NK-92 treated with Interleukin-12 subunit alpha and Interleukin-12 subunit beta, amount 100 ng/mL, for 24 hours (cell line): ENCODE measurements at places on chromosomes 5 and 9.

DNA sequence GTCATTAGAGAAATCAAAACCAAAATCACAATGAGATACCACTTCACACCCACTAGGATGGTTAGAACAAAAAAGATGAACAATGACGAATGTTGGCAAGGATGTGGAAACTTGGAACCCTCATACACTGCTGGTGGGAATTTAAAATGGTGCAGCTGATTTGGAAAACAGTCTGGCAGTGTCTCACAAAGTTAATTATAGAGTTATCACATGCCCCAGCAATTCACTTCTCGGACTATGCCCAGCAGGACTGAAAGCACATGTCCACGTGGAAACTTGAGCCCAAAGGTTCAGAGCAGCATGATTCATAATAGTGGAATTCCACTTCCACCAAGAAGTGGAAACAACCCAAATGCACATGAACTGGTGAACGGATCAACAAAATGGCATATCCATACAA is 85.0 kb upstream of the HRH2 start:
- no peak for DNase-seq

GRCh38 chr5:113682497-113683136 is 169.1 kb downstream of the YTHDC2 start:
- no peak for DNase-seq

DNA sequence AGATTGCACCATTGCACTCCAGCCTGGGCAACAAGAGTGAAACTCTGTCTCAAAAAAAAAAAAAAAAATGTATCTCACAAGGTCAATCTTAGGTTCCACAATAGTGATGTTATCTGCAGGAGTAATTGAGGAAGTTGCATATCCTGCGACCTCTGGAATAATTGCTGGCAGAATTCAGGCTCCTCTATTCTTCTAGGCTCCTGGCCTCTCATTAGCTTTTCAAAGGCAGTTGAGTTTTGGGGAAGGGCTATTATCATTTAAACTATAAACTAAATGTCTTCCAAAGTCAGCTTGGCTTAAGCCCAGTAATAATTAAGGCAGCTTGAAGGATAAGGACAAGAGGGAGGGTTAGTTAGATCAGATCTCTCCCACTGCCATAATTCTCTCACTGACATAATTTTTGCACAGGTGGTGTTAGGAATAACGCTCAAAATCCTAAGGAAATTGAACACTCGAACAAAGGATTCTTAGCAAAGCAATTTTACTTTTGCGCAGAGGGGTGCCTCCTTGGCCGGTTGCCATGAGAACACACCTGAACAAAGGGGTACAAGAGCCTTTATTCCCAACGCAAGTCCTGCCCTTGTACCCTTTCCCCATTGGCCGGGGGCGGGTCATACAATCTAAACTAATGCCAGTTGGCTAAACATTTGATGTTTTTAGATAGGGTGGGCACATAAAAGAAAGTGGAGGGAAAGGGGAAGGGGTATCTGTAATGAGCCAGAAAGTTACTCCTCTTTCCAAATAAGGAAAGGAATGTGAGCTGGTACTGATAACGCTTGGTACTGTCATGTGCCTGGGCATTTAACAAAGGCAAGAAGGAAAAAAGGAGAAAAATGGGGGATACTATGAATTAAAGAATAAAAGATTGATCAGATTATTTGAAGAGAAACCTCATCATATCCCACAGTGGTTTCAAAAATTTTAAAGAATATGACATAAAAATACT is 106.4 kb upstream of the CCNG1 start:
- DNase-seq: no peak

DNA sequence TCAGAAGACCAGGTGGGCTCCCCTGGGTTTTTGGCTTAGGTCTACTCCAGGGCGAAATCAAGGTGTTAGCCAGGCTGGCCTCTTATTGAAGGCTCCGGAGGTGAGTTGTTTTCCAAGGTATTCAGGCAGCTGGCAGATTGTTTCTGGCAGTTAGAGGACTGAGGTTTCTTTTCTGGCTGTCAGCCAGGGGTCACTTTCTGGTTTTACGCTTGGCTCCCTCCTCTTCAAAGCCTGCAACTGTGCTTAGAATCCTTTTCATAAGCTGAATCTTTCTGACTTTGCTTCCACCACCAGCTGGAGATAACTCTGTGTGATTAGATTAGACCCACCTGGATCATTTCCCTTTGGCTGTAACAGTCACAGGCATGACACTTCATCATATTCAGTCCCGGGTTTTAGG is 24.6 kb downstream of the RFK start:
- no peak for DNase-seq

DNA sequence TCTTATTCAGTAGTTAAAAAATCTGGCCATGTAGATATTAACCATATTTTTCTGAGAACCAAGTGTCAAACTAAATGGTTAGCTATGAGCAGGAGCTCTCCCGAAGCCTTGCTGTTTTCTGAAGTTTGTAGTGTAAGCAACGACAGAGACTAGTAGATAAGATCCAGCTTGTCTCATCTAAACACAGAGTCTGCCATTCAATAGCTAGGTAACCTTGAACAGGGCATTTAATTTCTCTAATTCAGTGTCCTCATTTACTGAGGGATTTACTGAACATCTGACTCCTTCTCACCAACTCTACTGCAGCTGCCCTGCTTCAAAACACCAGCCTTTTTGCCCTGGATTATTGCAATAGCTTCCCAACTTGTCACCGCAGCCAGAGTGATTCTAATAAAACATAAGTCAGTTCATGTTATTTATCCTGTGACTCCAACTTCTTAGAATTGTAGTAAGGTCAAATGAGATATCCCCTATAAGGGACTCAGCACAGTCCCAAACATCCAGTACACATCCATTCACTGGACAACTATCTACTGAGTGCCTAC is 337.0 kb downstream of the PLK2 start:
- DNase-seq: no peak

- no peak for DNase-seq
These were observed 5.0 kb downstream of the ZNF189 start for GRCh38 chr9:101403516-101404285.

GRCh38 chr5:127431977-127432585 is 85.4 kb upstream of the PRRC1 start:
- no peak for DNase-seq
